CD4-positive, alpha-beta memory T cell (primary cell): ENCODE measurements at places on chromosomes 7 and 10.

GRCh38 chr7:65951837-65952578 lies 30.0 kb downstream of the GUSB start:
- no peak for DNase-seq

DNA sequence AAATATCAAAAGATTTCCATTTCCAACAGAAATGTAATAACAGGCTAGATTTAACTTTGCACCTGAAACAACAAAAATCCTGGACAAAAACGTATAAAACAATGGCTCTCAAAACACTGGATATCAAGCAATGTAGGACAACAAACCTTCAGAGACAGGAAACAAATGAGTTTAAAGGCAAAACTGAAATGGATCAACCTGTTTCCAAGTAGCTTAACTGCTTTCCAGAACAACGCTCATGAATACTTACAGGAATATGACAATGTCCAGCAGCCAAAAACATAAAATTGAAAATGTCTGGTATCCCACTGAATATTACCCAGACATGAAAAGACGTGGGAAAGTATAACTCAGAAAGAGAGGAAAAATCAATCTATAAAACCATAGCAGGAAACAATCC lies 62.8 kb downstream of the CUBN start:
- no peak for DNase-seq

DNA sequence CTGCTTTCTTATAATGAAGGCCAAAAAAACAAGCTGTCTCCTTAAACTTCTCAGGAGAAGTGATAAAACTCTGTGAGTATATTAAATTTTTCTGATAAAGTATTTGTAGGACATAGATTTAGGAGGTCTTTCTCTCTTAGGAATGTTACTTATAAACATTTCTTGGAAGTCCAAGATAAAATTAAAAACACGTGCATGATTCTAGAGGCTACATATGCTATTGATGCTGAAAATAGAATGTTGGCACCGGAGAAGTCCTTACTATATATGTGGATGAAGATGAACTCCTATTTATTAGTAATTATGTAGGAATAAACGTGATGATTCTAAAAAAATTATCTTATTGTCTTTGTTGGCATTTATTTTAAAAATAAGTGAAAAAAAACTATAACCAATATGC lies 241.3 kb upstream of the LRRTM3 start:
- no peak for DNase-seq

GRCh38 chr10:97876402-97876801 lies 26.8 kb downstream of the GOLGA7B start:
- DNase-seq = no peak

- no peak for DNase-seq
Observed at GRCh38 chr7:18305866-18306265, 189.7 kb upstream of the HDAC9 start.

DNA sequence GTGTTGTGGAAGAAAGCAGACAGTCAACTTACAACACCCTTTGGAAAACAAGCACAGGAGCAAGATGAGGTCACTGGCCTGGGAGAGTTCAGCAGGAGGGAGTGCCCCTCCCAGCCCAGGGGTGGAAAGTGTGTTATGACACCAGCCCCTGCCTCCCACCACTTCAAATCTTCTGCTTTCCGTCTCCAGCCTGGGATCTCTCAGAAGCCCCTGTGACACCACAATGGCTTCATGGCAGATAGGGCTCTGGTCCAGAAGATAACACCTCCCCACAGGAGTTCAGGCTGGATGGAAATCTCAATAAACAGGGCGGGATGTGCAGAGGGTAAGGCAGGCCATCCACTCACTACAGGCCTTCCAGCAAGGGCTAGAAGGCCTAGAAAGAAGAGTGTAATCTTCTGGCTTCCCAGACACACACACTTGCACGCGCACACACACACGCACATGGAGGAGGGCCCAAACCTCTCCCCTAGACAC lies 48.7 kb upstream of the ZMIZ1 start:
- no peak for DNase-seq

DNA sequence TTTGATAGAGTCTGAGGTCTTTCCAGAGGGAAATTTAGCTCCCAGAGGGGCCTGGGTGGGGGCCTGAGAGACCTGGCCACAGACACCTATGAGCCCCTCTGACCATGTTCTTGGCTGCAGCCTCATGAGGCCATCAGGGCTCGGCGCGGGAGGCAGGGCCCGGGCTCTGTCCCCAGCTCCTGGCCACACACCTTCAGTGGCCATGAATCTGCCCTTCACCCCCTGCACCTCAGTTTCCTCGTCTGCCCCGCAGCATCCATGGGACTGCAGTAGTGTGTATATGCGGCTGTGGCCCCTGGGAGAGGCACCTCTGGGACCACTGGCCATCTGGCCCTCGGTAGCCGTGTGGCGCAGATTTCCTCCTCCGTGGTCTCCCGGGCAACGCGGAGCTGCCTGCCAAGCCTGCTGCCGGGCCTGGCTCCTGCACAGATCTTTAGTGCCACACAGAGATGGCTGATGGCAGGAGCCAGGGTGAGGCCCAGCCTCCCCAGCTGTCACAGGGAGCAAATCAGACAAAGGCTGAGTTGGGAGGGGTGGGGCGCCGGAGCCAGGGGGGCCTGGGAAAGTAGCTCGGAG lies 23.6 kb upstream of the ADCYAP1R1 start:
- no peak for DNase-seq

- DNase-seq = no peak
Observed at GRCh38 chr7:156638443-156639077, 2.0 kb upstream of the RNF32 start.

- DNase-seq = no peak
Observed at GRCh38 chr7:75064291-75064690, 9.3 kb downstream of the RCC1L start.

DNA sequence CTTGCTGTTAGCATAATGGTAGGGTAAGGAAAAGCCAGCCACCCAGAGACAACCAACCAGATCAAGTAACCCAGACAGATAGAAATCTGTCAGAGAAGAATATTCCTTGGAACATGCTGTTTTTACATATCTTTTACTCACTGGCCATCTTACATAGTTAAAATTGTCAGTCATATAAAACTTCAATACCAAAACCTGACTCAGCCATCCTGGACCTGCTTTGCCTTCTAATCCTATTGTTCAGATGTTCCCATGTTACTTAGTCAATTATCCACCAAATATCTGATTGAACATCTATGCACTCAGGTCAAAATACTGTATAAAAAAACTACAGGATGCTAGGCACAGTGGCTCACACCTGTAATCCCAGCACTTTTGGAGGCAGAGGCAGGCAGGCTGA lies 466.5 kb upstream of the NRP1 start:
- no peak for DNase-seq

DNA sequence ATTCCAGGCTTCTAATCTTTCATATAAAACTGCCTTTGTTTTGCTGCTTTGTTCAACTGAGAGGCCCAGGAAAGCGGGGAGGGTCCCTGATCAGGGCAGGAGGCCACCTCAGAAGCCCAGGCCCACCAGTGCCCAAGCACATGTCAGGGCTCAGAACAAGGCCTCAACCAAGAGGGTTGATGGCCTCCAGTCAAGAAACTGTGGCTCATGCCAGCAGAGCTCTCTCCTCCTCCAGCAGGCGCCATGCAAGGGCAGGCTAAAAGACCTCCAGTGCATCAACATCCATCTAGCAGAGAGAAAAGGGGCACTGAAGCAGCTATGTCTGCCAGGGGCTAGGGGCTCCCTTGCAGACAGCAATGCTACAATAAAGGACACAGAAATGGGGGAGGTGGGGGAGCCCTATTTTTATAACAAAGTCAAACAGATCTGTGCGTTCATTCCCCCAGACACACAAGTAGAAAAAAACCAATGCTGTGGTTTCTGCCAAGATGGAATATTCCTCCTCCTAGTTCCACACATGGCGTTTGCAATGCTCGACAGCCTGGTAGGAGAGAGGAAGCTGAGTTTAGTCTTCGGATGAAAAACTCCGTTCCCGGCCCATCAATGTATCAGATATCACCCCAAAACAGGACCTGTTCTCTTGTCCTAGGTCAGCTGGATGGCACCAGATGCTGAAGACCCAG lies 34.0 kb downstream of the PSAP start:
- no peak for DNase-seq

GRCh38 chr7:35351466-35351865 lies 97.6 kb upstream of the TBX20 start:
- no peak for DNase-seq

DNA sequence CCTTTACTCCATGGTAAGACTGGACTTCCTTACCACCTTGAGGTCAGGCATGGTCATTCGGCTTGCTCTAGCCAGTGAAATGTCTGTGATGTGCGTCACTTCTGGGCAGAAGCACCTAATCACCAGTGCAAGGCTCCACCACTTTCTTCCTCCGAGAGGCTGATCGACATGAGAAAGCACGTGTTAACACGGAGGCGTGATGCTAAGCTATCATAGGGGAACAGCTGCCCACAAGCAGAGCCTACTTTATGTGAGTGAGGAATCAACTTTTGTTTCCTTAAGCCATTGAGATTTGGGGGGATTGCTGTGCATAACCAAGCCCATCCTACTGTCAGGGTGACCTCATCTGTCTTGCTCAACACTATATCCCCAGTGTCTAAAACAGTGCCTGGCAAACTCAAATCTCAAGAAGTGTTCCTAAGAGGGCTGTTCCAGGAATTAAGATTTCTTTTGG lies 23.1 kb upstream of the SAR1A start:
- no peak for DNase-seq
